ENCODE measurements at places on chromosomes 7 and 10.

DNA sequence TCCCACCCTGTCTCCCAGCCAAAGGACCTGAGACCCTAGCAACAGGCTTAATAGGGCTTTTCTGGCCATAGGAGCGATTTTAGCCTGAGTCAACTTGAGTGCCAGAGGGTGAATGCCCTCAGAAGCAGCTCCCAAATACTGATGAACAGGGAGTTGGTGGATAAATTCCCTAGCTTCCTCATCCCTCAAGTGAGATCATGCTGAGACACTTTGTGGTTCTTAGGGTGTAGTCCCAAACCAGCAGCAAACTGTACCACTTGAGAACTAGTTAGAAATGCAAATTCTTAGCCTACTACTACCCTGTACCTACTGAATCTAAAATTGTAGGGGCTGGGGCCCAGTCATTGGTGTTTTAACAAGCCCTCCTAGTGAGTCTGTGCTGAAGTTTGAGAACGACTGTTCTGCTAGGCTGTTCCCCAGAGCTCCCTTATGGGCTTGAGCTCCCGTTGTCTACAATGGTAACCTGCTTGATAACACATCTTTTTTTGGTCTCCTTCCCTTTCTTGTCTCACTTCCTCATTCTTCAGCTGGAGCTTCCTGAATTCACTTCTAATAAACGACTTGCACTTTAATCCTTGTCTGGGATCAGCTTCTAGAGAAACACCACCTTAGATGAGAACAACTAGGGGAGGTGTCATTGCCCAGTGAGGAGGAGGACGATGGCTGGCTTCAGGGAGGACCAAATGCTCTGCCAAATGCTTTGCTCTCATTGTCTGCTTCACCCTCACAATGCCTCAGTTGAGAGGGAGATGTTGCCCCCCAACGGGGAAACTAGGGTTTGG is 18.2 kb upstream of the CDH23 start:
- DNase-seq = peak; percentile 36

DNA sequence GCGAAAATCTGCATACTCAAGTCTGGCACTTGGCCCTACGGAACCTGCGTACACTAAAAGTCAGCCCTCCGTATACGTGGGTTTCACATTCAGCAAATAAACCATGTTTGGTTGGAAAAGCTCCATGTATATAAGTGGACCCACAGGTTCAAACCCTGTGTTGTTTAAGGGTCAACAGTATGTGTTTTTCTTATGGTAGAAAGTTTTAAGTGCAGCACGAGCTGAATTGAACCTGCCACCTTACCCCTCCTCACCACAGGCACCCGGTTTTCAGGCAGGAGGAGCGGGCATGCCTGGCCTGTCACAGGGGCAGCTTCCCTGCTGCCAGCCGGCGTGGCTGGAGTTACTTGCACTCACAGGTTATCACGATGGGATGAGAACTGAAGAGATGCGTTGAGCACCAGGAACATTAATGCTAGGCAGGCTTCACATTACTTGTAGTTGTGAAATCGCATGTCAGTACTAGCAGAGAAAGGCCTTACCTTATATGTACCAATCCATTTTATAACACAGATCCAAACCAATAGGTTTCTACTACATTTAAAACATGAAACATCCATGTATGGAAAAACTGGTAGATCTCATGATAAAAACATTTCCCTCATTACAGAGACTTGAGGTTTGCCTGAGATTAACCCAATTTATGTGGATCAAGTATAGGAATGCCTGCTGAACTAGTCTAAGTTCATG is 12.9 kb downstream of the INSIG1 start:
- no peak for DNase-seq

- no peak for DNase-seq
These were observed 110.3 kb upstream of the ANLN start for GRCh38 chr7:36279200-36279925.

DNA sequence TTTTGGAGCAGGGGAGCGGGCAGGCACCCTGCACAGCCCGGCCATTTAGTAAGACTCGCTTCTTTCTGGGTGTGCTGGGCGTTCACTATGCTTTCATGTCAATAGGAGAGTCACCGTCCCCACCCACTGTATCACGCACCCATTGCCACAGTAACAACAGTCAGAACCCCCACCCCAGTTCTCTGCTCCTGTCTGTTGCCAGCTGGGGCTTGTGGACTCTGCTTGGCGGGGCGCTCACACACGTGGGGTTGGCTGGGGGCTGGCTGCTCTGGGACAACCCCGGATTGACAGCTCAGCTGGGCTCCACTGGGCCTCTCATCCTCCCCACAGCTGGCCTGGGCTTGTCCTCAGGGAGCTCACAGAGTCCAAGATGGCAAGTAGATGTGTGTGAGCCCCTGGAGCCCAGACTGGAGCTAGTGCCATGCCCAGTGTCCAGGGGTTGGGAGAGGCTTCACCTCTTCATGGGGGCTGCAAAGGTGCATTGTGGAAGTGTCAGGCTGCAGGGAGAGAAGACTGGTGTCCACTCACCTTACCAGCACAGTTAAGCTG is 59.6 kb downstream of the GLRX3 start:
- DNase-seq = no peak

- no peak for DNase-seq
These were observed 7.1 kb upstream of the ZNF282 start for GRCh38 chr7:149188213-149188612.

DNA sequence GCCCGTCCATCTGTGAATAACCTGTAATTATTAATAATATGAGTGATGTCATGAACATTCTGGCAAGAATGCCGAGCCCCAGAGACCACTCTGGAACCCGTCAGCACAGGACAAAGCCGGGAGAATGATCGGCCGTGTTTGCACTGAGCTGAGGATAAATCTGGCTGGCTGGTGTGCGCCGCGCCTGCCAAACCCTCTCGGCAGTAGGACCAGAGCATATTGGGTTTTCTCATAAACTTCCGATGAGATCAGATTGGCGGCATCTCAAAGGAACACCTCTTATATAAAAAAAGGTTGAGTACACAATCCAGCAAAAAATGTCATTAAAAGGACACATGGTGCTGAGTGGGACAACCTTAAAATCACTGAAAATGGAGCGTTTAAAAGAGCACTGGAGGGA is 296.0 kb upstream of the MKI67 start:
- DNase-seq = no peak

DNA sequence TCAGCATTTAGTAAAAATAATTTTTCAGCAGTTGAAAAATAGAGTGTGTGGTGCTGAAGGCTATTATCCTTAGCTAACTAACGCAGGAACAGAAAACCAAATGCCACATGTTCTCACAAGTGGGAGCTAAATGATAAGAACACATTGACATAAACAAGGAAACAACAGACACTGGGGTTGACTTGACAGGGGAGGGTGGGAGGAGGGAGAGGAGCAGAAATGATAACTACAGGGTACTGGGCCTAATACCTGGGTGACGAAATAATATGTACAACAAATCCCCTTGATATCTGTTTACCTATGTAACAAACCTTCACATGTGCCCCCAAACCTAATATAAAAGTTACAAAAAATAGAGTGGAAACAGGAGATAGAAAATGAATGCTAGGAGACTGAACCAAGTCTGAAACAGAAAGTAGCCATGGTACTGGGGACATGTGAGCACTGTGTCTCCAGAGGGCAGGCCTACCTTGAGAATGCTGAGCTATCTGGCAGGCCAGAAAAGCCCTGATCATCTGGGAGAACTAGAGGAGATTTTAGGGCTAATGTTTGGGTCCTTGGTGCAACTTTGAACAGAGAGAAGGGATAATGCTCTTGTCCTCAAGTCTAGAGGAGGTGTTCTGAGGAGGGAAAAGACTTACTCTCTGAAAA is 4.7 kb upstream of the EFCAB10 start:
- no peak for DNase-seq

DNA sequence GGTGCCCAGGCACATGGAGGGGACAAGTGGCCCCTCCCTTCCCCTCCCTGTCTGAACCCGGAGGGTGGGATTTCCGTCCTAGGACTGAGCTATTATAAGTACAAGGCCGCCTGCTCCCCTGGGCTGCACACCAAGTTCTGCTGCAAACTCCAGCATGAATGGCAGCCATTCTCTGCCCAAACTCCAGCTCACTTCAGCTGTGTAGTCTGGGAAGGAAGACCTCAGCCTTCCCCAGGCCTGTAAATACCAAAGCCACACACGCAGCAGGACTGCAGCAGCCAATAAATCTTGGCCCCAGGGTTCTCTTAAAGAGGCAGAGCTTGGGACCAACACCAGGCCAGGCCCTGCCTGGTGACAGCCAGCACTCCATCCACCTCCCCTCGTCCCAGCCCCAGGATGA is 291.3 kb upstream of the ZMIZ1 start:
- DNase-seq = no peak

DNA sequence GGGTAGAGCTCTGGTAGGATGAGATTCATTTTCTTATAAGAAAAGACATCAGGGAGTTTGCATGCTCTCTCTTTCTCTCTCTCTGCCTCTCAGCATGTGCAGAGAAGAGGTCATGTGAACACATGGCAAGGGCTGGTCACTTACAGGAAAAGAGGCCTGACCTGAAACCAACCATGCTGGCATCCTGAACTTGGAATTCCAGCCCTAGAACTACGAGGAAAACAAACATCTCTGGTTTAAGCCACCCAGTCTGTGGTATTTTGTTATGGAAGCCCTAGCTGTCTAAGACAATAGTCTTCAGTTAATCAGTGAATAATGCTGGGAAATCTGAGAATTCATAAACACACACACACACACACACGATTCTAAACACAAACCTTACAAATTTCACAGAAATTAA is 1104.2 kb upstream of the LRRN3 start:
- DNase-seq = no peak
